ENCODE measurements at places on chromosomes 2 and 18. TPM values are rescaled to one million over a fixed set of nuclear protein-coding genes. Genes with fewer than 3 reads are reported as not detected.

GRCh38 chr2:12076810-12077209 lies 330.4 kb downstream of the LPIN1 start:
- DNase-seq = peak; percentile 42

GRCh38 chr2:152743002-152743401 lies 24.6 kb downstream of the ARL6IP6 start:
- DNase-seq = peak; percentile 21

GRCh38 chr2:5660591-5660990 lies 31.6 kb upstream of the SOX11 start:
- no peak for DNase-seq

DNA sequence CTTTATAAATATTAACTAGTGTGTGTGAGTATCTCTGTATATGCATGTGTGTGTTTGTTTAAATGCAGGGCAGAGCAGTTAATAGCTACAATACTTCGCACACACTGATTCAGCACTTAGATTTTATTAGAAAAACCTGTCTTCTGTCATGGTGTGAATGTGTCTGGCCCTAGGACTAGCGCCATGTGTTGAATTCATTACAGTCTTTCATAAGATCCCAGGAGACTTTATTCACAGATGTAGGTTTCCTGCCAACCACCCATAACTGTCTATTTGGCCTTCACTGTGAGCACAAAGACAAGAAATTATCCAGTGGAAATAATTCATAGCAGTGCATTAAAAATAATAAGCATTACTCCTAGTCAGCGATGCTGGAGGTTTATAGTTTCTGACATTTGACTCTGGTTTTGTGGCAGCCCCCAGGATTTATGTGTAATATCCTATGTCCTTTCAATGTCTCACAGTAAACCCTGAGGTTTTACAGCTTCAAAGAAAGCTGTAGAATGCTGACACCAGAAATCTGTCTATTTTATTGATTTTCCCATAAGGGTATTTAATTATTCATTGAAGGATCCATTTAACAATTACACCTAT lies 93.9 kb downstream of the ZNF804A start:
- no peak for DNase-seq

DNA sequence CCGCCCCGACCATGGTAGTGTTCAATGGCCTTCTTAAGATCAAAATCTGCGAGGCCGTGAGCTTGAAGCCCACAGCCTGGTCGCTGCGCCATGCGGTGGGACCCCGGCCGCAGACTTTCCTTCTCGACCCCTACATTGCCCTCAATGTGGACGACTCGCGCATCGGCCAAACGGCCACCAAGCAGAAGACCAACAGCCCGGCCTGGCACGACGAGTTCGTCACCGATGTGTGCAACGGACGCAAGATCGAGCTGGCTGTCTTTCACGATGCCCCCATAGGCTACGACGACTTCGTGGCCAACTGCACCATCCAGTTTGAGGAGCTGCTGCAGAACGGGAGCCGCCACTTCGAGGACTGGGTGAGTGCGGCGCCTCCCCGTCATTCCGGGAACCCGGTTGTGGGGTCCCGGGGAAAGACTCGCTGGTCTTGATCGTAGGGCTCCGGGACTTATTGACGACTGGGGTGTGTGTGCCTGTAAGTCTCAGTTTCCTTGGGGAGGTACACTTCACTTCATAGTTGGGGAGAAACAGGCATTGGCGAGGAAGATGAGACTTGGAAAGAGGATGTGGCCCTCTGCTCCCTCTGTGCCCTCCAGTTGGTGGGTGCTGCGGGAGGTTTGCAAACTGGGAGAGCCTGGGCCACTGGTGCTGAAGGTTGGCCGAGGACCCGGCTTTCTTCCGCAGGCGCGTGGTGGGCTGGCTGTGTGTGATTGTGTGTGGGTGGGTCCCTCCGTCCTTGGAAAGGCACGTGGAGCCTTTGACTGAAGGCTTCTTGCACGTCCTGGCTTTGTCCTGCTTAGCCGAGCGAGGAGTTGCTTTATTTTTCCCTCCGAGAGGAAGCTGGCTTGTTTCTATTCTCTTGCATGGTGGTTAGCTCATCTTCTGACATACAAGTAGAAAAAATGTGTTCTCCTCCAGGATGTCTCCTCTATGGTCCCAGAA lies 886 bp downstream of the PRKCE start:
- DNase-seq = peak; percentile 14

DNA sequence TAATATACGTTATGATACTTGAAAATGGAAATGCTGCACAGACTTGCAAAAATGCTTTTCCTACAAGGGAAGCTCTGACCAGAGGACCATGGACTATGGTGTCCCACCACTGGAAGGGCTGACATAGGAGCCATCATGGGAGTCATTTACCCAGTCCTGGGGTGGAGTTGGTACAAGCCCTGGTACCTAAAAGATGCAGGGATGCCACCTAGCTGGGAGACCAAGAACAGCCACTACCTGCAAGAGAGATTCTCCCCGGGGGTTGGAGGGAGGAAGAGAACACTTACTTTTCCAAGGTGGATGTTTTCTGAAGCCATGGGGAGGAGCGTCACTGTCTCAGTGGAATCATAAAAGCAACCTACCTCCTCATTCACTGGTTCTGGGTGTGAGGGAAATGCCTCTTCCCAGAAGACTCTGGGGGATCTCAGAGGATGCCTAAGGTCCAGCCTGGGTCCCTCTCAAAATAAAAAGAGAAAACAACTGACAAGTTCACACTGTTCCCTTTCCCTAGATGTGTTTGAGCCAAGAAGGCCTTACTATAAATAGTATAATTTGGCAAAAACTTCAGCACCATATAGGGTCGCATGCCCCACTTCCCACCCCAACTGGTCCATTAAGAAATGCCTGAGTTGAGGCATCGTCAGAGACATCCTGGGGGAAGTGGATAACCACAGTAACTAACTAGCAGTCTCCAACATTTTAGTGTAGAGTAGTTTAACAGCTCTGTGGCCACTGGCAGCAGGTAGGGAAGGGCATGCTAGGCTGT lies 39.9 kb downstream of the REEP1 start:
- no peak for DNase-seq

DNA sequence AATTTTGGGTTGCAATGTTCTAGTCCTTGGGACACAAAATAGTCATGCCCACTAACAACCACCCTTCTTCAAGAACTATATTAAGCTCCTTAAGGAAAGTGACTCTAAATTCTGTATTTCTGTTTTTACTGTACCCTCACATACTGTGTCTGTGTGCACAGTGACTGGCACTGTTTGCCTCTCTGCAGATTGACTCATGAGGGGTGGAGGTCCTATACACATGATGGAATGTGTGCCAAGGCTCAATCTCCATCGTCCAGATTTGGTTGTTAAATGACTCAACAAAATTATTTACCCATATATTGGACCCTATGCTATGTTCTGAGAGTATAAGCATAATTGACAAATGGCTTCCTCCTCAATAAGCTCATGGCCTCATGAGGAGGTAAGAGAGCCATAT lies 126.6 kb upstream of the CWC22 start:
- DNase-seq = no peak

DNA sequence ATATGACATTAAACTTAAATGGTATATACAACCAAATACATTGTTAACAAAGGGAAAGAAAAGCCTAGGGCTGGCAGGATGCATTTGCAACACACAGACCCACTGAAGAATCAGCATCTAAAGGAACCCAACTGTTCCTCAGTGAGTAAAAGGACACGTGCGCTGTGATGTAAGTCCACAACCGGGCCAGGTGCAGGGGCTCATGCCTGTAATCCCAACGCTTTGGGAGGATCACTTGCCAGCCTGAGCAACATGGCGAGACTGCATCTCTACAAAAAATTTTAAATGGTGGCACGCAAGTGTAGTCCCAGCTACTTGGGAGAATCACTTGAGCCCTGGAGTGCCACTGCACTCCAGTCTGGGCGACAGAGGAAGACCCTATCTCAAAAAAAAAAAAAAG lies 3.9 kb downstream of the DTNB start:
- DNase-seq = no peak

DNA sequence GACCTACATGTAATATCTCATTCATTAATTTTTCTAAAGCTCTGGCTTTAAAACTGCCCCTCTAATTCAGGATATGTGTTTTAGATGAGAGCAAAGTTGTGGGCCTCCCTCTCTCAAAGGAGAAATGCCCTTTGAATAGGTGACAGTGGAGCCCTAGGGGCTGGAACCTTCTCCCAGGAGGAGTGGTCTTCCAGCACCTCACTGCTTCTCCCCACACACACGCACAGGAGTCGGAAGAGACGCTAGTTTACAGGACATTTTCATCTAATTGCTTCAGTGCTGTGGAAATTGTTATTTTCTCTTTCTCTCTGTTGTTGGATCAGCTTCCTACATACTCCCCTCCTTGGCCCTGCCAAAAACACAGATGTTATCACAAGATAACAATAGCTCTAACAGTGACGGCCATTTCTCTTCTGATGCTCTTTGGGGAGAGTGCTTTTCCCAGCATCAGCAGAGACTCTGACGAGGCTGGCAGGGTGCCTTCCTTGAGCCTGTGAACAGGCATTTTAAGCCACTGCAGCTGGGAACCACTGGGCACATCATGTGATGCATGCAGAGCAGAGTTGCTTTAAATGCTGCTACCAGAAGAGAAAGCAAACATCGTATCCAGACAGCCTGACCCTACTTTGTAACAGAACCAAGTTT lies 209.4 kb upstream of the SP5 start:
- DNase-seq = no peak

DNA sequence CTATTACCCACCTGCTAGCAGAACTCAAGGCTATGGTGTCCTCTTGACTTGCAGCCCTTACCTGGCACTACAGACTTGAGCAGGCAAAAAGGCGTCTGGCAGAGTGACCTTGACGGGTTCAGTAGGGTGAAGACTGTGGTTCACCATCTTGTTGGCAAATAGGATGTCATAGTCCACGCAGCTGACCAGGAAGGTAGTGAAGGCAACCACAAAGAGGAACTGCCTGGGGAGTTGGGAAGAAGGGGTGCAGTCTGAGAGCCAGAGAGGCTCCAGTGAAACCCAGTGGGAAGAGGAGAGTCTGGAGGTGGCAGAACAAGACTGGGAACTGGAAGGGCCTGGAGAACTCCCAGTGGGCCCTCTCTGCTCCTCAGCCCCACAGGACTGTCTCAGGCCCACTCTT lies 4.1 kb downstream of the ATG9A start:
- DNase-seq = no peak

DNA sequence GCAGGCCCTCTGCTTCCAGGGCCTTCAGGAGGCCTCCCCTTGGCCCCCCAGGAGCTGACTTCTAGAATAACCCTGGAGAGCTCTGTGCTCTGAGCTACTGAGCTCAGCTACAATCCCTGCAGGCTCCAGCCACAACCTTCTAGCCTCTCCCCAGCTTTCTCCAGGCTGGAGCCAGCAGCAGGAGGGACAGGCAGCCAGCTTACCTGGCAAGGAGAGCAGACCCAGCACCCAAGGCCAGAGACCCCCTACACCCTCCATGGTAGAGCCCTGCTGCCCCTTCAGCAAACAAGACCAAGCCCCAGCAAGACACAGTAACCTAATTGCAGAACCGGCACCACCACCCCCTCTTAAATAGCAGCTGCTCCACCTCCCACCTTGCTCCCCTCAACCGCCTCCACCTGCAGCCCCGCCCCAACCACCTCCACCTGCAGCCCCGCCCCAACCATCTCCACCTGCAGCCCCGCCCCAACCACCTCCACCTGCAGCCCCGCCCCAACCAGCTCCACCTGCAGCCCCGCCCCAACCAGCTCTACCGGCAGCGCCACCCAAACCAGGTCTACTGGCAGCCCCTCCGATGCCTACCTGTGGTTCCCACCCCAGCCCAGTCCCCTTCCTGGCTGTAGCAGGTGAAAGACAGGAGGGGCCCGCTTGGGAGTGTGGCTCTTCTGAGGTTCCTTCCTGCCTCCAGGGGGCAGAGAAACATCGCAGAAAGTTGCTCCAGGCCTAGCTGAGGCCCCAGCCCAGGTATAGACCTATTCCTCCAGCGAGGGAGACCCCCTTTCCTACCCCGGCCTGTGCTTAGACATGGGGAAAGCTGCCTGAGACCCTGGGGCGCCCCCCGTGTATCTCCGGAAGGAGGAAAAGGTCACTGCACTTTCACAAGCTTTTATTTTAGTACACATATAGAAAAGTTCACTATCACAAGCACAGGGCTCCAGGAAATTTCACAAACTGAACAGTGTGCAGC lies at the start of gene ASTL:
Gene ASTL, minus strand, starts transcription at position 324 of the 967 bp plus-strand sequence. Its CDS starts 66 bp downstream, at position 258.
- peak; percentile 19 for DNase-seq

- no peak for DNase-seq
Measured at GRCh38 chr18:766550-766860, 45.5 kb downstream of the YES1 start.

- DNase-seq = no peak
Measured at GRCh38 chr18:48393776-48394175, 15.4 kb downstream of the ZBTB7C start.

GRCh38 chr2:38146275-38146906 lies 70.4 kb upstream of the CYP1B1 start:
- DNase-seq = peak; percentile 90

- DNase-seq = no peak
Measured at GRCh38 chr2:40324656-40325055, 127.2 kb downstream of the SLC8A1 start.

DNA sequence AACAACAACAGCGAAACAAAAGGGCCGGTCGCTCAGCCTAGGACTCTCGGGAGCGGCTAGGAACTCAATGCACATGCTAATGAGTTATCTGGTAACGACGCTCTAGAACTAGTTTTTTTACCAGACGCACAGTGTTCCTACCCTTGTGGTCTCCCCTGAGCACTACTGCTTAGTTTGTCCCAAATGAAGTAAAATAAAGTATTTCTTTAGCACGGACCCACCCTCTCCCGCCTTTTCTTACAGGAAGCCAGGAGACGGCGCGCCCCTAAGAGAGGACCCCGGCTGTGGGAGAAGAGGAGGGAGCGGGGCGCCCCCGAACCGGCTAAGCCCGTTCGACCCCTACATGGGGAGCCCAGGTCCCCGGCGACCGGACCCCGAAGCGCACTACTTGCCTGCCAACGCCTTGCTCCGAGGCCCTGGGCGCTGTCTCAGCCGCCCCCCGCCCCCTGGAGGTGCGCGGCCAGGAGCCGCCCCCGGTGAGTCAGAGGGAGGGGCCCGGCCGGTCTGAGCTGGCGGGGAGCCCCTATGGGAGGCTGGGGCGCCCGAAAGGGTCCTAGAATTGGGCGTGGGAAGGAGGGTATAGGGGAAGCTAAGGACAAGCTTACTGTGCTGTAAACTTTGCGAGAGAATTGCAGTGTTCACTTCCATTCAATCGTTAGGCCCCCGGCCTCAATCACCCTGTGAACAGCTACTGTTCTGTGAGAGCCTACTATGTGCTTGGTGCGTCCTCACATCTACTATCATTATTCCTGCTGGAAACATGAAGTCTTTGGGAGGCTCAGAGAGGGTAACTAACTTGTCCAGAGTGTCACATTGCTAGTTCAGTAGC lies 3.6 kb upstream of the CAPG start:
- DNase-seq = peak; percentile 52

LRRTM4 gene
- total RNA-seq = not detected

COLEC11 gene
- total RNA-seq = not detected

CPS1 gene
- total RNA-seq = 27.8 TPM

RGPD4 gene
- total RNA-seq = under 0.01 TPM

TMEM169 gene
- 1.8 TPM for total RNA-seq
